ENCODE measurements at places on chromosomes 4 and X.

DNA sequence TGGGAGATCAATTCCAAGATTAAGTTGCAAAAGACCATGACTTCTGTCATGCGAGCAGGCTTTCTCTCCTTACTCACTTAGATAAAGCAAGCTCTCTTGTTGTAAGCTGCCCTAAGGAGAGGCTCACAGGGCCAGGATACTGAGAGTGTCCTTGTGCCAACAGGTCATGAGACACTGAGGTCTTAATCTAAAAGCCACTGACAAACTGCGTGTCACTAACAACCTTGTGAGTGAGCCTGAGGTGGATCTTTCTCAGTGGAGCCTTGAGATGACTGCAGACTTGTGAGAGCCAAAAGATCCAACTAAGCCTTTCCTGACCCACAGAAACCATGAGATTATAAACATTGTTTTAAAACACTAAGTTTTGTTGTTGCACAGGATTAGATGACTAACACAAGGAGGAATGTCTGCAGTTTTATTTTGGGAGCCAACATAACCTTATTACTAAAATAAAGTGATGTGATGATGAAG lies 170.5 kb downstream of the SLC39A8 start:
- DNase-seq, result peak; percentile 79

DNA sequence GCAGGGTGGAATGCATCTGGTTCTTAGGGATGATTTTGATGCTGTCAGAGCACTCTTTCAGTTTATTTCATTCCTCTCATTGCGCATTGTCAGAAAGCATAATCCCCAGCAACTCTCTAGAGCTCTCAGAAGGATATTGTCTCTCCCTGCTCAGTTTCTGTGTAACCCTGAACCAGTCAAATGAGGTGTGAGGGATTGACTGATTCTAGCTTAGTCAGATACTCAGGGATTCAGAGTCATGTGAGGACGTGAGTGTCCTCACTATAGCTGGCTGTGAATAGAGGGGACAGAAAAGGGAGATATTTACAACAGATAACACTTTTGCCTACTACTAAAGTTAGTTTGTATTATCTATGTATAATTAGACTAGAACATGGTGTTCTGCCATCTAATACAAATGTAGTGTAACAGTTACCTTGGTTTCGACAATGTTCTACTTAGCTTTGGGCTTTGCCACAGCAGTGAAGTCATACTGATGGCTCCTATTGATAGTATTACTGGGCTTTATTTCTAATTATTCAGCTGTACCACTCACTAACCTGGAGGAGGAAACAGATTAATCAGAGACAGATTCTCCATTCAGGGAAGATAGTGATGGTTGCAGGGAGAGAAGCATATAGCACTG lies 19.5 kb downstream of the AP1AR start:
- DNase-seq, result no peak

DNA sequence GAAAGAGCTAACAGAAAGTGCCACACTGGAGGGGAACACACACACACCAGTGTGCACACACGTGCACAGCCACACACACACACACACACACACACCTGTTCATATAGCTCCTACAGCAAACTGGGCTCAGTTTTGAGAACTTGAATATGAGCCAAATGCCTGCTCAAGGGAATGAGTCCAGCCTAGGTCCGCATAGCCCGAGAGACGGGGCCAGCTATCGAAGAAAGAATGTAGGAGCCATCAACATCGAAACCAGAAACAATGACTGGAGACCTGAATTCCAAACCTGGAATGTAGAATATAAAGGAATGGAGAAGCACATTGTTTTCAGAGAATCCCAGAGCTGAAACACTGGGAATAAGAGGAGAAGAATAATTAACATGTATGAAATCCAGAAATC lies 37.6 kb upstream of the ERVMER34-1 start:
- no peak for DNase-seq

DNA sequence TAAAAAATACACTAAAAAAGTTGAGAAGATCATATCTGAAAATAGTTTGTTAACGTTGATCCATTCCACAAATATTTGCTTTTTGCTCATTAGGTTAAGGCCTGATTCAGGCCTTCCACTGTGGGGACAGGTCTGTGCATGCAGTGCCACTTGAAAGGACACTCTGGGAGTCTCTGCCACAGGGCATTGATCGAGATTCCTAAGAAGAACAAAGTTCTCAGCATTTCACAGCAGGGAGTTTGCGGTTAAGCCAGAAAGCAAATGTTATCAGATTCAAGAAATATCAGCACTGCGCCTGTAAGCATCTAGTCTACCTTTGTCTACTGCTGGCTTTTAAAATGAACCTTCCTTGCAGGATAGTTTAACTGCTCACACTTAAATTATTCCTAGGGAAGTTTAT lies 62.2 kb upstream of the TNIP3 start:
- no peak for DNase-seq

- DNase-seq, result peak; percentile 87
Observed at GRCh38 chrX:13432414-13433297, 112.8 kb upstream of the ATXN3L start.

DNA sequence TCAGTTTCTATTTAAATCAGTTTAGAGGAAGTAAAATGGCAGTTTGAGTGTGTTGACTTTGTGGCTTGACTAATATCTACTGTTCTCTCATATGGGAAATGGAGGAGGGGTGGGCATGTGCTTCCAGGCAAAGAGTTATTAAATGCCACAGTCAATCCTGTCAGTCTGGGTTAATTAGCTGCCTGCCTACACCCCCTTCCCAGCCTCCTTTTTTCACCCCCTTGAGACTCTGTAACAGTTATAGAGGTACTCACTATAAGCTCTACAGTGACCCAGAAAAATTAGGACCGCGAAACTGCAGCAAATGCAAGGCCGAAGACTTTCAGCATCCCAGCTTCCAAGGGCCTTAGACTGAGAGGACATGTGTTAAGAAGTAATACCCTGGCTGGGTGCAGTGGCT lies 165.2 kb downstream of the CORIN start:
- DNase-seq, result no peak

- no peak for DNase-seq
Observed at GRCh38 chr4:61579786-61580185, 379.7 kb downstream of the ADGRL3 start.

DNA sequence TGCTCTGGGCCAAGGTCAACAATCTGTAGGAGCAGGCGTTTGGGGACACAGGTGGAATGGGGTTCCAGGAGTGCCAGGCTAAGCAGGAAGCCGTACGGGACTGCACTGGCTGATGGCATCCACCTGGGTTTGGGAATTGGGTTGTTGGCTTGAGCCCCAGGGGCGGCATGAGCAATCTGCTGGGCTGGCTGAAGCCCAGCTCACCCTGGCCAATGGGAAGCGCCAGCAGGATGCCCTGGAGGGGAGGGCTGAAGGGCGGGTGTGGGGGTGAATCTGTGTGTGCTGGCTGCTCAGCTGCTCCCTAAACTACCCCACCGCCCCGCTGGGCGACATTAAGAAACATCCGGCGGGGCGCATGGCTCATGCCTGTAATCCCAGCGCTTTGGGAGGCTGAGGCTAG lies 8.9 kb upstream of the RGS12 start:
- no peak for DNase-seq

- DNase-seq, result no peak
Observed at GRCh38 chr4:154441124-154441523, 50.5 kb downstream of the DCHS2 start.

- peak; percentile 22 for DNase-seq
Observed at GRCh38 chrX:40068048-40068447, 29.7 kb downstream of the BCOR start.

DNA sequence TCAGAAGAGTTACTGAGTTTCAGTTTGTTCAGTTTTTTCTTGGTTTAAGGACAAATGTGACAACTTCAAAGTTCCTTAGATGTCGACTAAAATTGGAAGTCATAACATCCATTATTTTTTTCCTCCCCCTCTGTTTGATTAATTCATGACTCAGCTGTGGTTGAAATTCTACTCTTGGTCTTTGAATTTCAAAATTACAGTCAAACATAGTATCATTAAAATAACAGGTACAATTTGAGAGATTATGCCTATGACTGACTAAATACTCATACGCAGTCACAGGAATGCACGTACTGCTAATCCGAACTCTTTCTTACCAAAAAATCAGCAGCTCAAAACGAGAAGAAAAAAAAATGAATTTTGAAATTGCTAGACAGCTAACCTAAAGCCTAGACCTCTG lies 1434.8 kb downstream of the RAPGEF2 start:
- no peak for DNase-seq

GRCh38 chr4:139675651-139676050 lies 10.0 kb downstream of the MGST2 start:
- no peak for DNase-seq

DNA sequence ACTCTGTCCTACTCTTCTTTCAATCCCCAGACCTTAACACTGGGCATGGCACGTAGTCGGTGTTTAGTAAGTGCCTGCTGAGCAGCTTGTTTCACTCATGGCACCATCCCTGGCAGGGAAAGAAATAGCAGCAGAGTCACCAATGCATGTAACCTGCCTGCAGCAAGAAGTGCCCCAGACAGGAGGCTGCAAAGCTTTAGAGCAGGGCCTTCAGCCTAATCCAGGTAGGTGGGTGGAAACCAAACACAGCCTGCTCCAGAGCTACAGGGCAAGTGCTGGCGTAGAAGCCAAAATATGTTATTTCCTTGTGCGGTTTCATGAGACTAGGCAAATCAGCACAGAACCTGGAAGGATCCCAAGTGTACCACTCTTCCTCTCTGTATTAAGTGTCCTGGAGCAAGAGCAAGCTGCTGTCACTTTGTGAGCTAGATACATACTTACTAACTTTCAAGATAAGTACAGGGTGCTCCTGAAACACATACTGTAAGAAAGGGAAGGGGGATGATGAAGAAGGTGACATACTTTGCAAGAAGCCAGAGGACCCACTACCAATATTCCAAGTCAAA lies 5.5 kb downstream of the PROM1 start:
- DNase-seq, result no peak

- DNase-seq, result no peak
Observed at GRCh38 chrX:10381193-10381592, 224.4 kb downstream of the CLCN4 start.

DNA sequence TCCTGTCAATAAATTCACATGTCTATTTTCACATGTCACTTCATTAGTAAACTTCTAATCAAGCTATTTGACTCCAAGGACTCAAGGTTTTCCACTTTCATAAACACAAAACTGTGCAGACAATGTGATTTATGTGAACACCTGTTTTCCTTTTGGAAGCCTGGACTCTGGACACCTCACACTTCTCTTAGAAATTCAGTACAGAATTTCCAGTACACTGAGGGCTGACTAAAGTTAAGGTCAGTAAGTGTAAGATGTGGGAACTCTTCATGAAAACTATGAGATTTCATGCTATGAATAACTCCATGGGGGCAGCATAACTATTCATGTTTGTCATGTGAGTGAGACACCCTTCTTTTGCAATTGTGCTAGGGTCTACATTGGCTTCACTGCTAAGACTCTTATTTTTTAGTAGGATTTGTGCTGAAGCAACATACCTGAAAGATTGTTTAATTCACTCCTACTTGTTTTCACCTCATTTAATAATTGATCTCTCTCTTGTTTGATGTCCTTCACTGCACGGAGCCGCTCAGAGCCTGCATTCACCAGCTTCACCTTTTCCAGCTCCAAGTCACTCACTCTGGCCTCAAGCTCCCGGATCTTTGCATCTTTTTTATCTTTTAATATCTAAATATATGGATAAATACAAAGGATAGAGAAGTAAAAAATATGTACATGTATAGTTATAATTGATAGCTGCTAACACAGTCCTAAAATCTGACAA lies 55.3 kb downstream of the STBD1 start:
- no peak for DNase-seq

DNA sequence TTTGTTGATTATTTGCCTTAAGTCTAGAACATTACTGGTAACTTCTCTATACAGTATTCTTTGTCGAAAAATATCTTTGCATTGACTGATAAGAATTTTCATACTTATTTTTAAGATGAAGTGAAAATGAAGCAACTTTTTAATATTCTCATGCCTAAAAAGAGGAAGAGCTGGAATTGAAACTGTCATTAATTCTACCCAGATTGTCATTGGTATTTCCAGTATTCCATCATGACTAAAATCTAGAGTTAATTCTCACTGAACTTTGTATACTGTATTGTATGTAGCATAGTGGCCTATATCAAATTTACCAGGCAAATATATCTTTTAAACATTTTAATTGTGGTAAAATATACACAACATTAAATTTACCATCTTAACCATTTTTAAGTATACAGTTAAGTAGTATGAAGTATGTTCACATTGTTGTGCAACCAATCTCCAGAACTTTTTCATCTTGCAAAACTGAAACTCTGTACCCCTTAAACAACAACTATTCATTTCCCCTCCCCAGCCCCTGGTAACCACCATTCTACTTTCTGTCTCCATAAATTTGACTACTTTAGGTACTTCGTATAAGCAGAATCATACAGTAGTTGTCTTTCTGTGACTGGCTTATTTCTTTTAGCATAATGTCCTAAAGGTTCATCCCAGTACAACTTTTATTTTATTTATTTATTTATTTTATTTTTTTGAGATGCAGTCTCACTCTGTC lies 24.3 kb upstream of the ZNF41 start:
- no peak for DNase-seq

- no peak for DNase-seq
Observed at GRCh38 chr4:95985051-95985450, 145.2 kb downstream of the PDHA2 start.

DNA sequence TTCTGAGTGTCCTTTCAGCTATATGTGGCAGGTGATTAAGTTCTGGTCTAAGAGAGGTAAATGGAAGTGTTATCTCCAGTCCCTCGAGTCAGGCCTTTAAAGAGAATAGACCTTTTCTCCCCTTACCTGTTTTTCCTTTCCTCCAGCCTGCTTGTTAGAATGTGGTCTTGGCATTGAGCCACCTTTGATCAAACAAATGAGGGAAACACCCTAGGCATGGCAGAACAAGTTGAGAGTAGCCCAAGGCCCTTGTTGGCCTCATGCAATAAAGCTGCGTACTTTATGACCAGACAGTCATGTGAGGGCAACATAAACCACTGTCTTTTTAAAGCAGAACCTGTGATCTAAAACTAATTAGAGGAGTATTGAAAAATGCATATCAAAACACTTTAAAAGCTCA lies 13.2 kb upstream of the IL13RA2 start:
- no peak for DNase-seq

- no peak for DNase-seq
Observed at GRCh38 chr4:53960843-53961242, 103.6 kb downstream of the CHIC2 start.

GRCh38 chrX:13051529-13052172 lies 7.2 kb upstream of the FAM9C start:
- no peak for DNase-seq

DNA sequence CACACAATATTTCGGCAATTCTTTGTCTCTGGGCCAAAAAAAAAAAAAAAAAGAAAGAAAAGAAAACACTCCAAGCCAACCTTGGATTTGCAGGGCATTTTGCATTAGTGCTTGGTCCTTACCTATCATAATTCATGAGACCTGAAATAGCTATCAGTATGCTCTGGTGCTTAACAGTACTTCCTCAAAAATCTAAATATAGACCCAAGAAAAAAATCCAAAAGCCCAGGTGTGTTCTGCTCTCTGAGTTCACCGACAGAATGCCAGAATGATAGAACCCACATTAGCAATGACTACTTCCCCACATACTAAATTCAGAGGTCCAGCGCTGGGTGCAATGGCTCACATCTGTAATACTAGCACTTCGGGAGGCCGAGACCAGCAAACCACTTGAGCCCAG lies 42.9 kb downstream of the ABCG2 start:
- DNase-seq, result no peak
